ENCODE measurements at places on chromosomes 2 and 18.

DNA sequence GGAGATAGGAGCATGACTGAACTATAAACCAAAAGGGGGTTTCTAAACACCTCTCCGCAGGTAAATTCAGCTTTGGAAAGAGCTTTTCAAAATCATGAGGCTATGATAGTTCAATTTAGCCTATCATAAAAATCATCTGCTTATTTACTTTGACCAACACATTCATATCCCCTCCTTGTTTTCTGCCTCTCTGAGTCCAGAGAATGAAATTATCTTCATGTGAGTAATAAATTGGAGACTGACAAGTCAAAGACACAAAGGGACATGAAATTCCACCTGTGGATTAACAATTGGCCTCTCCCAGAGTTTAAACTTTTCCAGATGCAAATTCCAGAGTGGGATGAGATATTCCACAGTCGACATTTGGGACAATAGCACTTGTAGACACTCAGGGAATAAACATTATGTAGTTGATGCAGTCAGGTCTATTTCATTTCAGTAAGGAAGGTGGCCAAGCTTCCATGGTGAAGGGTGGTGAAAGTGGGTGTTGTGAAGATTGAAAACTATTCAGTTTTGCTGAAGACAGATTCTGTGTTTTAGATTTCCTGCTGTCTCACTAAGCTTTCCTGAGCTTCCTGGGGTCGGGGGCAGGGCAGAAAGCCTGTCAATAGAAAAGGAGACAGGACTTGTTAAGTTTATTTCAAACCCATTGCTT lies 84.7 kb downstream of the CDC42EP3 start:
- no peak for DNase-seq

DNA sequence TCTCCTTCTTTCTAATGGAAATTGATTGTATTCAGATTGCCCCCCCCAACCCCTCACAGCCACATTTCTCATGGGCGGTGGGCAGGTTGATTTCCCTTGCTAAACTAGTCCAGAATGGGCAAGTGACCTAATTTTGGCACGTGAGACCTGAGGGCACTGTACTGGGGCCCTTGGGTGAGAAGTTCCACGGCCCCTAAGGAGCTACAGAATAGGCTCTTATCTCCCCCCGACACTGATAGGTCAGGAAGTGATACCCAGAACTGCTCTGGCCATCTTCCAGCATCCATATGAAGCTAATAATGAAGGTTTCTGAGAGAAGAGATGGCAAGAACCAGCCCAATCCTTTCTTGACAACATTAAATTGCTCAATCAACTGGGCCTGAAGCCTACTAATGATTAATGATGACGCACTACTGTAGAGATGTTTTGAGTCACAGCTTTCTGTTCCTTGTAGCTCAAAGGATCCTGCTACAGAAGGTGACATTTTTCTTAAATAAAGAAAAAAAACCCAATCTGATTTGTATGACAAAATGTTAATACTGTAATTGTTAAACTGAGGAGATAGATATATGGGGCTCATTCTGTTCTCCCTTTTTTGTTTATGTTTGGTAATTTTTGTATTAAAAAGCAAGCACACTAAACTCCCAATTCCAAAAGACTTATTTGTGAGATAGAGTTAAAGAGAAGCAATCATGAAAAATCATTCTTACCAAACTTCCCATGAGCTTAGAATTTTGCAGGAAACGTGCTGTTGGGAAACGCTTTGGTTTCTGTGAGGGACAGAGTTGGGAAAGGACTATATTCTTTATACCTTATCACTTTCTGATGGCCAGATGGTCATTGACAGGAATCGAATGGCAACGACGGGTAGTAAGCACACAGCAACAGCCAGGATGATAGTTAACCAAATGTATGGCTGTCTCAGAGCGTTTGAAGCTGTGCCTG lies 28.2 kb upstream of the NARS1 start:
- no peak for DNase-seq

DNA sequence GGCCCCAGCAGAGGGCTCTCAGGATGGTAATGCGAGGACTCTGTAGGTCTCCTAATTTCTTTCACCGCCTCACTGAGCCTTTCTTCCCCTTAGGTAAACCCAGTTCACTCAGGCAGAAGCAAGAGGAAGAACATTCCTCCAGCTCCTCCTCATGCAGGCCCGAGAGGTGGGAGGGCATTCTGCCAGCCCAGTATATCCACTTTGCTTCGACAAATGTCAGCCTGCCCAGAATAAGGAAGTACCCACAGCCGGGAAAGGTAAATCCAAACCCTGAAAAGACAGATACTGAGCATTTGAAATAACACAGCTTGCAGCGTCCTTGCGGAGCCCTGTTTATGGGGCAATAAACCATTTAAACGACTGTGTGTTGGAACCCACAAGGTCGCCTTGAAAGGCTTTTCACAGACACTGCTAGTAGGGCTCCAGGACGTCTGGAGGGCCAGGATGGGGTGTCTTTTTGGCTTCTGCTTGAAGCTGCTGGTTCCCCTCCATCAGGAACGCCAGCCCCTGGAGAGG lies 63.0 kb upstream of the STPG4 start:
- no peak for DNase-seq

DNA sequence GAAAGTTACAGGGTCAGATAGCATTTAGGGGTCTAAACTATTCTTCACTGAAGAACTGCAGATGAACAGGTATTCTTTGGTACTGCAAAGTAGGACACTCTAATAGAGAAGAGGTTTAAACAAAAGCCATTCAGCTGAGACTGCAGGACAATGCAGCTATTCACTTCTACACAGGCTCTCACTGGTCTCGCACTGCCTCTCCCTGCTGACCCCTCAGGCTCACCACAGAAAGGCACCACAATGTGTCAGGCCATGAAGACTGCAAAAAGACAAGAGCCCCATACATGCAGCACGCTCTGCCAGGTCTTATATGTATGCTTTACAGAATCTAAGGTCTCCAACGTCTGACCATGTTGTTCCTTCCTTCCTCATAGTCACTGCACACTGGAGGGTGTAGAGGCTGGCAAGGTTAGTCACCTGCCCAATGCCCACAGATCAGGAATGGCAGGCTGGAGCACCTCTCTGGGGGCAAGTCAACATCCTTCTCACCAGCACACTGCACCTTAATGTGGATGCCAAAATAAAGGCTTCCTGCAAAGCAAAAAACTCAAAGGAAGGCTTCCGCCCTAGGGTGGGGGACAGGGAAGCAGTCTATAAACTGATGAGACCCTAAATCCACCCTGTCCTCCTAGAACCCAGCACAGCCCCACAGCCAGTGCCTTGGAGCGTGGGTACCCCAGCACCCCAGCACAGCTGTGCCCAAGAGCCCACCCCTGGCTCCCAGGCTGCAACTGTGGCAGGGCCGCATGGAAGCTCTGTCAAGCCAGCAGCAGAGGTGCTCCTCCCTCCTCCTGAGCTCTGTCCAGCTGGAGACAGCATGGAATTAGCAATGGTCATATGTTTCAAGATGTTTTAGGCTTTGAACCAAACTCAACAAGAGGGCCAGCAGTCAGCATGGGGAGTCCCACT lies 10.7 kb upstream of the RNU4ATAC start:
- DNase-seq: no peak

- no peak for DNase-seq
Observed at GRCh38 chr18:52766002-52766545, 426.1 kb downstream of the DCC start.

GRCh38 chr2:10254373-10255188 lies 48.1 kb upstream of the HPCAL1 start:
- DNase-seq: no peak

- DNase-seq: no peak
Observed at GRCh38 chr2:230814616-230815015, 50.1 kb upstream of the ITM2C start.

GRCh38 chr2:78993518-78994148 lies 31.9 kb upstream of the REG3G start:
- no peak for DNase-seq

DNA sequence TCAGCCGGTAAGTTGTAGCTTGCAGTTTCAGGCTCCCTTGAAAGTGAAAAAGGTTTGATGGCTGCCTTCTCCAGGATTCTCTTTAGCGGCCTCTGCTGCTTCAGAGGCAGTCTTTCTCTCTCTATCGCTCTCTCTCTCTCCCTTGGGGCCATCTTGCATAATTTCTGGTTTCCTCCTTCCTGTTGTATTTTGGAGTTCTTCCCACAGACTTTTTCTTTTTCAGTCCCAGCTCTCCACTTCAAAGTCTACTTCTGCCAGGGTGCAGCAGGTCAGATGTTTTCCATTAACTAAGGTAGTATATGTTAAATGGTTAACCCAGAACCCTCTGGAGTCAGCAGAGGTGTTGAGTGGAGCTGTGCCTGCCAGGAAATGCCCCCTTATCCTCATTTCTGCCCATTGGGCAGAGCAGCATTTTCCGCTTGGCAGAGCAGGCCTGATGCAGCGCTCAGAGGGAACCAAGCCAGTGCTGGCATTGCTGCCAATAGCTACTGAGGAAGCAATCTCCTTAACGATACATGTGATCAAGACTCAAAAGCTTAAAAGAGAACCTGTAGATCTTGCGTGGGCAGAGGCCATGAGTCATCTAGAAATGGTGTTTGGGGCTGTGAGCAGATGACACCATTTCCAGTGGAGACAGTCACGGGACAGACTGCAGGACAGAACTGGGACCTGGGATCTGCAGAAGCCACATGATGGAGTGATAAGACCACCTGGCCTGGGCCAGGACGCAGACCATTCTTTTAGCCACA lies 20.8 kb downstream of the DBI start:
- DNase-seq: no peak

GRCh38 chr2:120499784-120500495 lies 154.0 kb downstream of the INHBB start:
- DNase-seq: no peak

- DNase-seq: no peak
Observed at GRCh38 chr18:79521416-79522205, 125.9 kb downstream of the NFATC1 start.

- DNase-seq: no peak
Observed at GRCh38 chr2:215613888-215614287, 178.0 kb upstream of the FN1 start.

DNA sequence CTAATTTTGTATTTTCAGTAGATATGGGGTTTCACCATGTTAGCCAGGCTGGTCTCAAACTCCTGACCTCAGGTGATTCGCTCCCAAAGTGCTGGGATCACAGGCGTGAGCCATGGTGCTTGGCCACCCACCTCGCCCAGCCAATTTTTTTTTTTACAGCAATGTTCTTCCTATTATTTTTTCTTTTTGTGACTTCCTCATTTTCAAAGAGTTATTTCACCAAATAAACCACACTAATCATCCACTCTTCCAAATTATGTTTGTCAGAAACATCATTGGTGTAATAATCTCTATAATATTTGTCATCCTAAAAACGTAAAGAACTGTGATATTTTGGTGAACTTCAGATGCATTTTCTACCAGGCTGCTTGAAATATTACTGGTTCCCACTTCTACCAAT lies 16.3 kb upstream of the PDCL3 start:
- no peak for DNase-seq

DNA sequence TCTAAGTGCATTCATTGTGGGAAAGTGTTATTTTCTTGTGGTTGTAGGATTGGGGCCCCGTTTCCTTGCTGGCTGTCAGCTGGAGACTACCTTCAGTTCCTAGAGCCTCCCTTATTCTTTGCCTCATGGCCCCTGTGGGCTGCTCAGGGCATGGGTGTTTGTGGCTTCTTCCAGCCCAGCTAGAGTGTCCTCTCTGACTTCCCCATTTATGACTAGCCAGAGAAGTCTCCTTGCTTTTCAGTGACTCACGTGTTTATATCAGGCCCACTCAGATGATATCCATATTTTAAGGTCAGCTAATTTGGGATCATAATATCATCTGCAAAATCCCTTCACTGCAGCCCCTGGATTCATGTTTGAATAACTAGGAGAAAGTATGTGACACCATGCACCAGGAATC lies 62.8 kb downstream of the DTNA start:
- DNase-seq: no peak

- no peak for DNase-seq
Observed at GRCh38 chr2:36572054-36572718, 25.8 kb downstream of the FEZ2 start.

GRCh38 chr2:12455661-12456060 lies 261.1 kb upstream of the TRIB2 start:
- no peak for DNase-seq

DNA sequence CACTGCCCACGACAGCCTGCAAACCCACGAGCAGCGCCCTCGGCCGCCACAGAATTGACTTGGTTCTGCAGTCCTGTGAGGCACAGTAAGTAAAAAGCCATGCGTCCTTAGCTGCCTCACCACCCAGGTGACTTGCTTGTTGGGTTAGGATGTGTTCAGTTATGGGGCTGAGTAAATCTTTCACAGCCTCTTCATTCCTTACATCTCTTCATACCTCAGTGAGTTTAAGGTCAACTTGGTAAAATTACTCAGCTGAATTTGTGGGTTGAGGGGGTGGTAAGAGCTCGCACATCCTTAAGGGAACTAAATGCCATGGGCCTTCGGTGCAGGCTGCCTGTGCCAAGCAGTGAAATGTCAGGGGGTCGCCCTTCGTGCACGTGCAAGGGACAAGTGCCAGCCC lies 165.2 kb upstream of the ALKAL2 start:
- DNase-seq: no peak

GRCh38 chr2:207238831-207239701 lies 73.3 kb upstream of the KLF7 start:
- no peak for DNase-seq

DNA sequence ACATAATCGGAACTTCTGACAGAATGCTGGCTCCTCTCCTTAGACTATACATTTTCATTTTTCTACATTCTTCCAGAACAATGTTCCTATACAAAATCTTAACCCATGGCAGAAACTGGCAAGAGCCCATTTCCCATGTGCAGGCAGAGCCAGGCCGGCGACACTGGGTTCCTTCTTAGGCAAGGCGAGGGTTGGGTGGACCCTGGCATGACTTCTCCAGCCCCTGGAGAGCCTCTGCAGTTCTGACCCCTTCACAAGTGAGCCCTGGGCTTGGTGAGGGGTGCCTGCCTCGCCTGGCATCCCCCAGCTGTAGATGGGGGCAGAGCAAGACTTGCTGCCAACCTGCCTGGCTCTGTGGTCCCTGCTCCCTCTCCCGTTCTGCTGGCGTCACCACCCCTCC lies 5.0 kb downstream of the GYPC start:
- DNase-seq: no peak

- DNase-seq: no peak
Observed at GRCh38 chr2:135490376-135490775, 40.6 kb downstream of the ZRANB3 start.

- DNase-seq: no peak
Observed at GRCh38 chr18:32548688-32549087, 78.0 kb upstream of the GAREM1 start.

- no peak for DNase-seq
Observed at GRCh38 chr2:84694088-84694622, 177.9 kb downstream of the DNAH6 start.

DNA sequence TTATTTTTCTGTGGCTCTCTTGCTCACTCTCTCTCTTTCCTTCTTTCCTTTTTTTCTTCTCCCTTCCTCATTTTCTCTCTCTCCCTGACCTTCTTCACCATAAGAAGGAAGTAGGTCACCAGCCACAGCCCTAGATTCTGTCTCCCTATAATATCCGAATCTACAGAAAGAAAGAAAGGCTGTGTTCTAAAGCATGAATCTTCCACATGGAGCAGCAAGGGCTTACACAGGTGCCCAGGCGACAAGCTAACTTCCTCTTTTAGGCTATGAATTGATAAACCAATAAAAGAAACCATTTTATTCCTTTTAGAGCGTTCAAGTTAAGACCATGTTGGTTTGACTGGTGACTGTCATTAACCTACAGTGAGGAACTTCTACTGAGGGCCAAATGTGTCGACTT lies 49.3 kb downstream of the CACNB4 start:
- DNase-seq: no peak

Data from stimulated activated CD8-positive, alpha-beta memory T cell treated with anti-CD3 and anti-CD28 coated beads, Interleukin-7, amount 100 ng/mL, for 1 hour (primary cell).